Activated naive CD8-positive, alpha-beta T cell treated with anti-CD3 and anti-CD28 coated beads, Interleukin-2, amount 10 ng/mL, durations not matched to agents 7 days and 5 days (primary cell): ENCODE measurements at places on chromosomes 6 and 20. TPM values are rescaled to one million over a fixed set of nuclear protein-coding genes. Genes with fewer than 3 reads are reported as not detected.

GRCh38 chr6:22399693-22400092 is 102.9 kb upstream of the PRL start:
- no peaks in the 10 kb centered on the region for H3K36me3 ChIP-seq
- H3K27ac ChIP-seq = no peak overlapping the region
- DNase-seq = no peak
- no peaks in the 10 kb centered on the region for H3K27me3 ChIP-seq
- H3K4me3 ChIP-seq = no peak overlapping the region
- no peaks in the 10 kb centered on the region for H3K4me1 ChIP-seq

DNA sequence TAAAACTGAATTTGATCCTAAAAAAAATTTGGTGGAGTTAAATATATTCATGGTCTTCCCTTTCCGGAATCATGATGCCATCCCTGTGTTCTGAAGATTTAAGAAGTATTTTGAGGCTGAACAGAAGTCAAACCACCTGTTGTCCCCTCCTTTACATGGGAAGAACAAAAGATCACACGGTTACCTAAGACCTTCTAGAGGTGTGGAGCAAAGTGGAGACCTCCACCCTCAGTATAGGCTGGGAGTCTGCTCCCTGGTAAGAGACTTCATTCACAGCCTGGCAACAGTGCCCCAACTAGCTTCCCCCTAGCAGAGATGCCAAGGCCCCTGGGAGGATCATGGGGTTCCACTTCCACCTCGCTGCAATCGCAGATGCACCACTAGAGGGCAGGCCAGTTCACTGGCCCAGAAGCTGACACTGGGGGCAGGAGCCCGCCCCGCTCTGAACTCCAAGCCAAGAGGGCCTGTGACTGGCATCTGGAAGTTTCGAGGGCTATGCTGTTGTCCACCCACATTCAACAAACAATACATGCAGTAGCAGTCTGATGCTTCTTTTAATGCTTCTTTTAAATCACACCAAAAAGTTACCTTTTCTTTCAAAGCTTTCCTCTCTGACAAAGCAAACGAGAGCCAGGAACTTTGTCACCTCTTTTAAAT is 19.5 kb upstream of the UBE2J1 start:
- H3K36me3 ChIP-seq = no peaks in the 10 kb centered on the region
- DNase-seq = peak; percentile 85
- peaks cover 12% of the 10 kb centered on the region for H3K27me3 ChIP-seq

- H3K4me1 ChIP-seq = peaks cover 1% of the 10 kb centered on the region
- no peak for DNase-seq
- H3K4me3 ChIP-seq = no peak overlapping the region
- H3K27ac ChIP-seq = no peak overlapping the region
- H3K36me3 ChIP-seq = no peaks in the 10 kb centered on the region
- no peaks in the 10 kb centered on the region for H3K27me3 ChIP-seq
Observed at GRCh38 chr6:9984607-9985006, 430.3 kb downstream of the TFAP2A start.

- H3K27me3 ChIP-seq = peaks cover 2% of the 10 kb centered on the region
- no peaks in the 10 kb centered on the region for H3K36me3 ChIP-seq
- no peak overlapping the region for H3K27ac ChIP-seq
- no peak for DNase-seq
- H3K4me3 ChIP-seq = no peak overlapping the region
Observed at GRCh38 chr6:140921366-140922226, 1211.1 kb upstream of the GJE1 start.

DNA sequence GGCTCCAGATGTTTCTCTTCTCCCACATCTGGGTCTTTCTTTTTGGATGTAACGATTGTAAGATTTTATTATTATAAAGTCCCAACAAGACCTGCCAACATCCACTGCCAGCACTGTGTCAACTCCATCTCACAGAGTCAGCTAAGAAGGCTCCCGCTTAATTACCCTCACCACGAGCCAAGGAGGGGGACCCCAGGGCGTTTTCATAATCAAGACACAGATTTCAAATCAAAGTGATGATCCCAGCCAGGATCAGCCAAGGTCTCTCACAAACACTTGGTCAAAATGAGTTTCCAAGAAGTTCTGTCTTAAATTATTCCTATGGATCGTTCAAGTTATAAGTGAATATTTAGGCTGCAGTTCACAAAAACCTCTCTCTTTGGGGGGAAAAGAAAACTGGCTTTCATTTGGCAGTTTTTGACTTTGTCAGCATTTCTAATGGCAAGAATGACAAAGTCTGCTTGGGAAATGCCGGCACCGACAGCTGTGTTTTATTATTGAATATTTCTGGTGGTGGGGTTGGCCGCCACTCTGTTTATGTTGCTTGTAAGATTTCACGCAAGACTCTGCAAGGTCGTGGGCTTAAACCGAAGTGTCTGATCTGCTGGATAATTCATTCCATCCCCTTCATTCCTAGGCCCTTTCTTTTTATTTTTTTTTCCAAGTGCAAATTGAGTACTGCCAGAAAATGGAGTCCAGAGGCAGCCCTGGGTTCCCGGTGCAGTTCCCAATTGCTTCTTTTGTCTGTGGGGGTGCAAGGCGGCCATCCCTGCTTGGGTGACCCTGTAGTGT is 170.2 kb upstream of the PMEPA1 start:
- DNase-seq = no peak
- H3K4me3 ChIP-seq = no peak overlapping the region
- H3K27me3 ChIP-seq = peaks cover 3% of the 10 kb centered on the region
- no peaks in the 10 kb centered on the region for H3K4me1 ChIP-seq

DNA sequence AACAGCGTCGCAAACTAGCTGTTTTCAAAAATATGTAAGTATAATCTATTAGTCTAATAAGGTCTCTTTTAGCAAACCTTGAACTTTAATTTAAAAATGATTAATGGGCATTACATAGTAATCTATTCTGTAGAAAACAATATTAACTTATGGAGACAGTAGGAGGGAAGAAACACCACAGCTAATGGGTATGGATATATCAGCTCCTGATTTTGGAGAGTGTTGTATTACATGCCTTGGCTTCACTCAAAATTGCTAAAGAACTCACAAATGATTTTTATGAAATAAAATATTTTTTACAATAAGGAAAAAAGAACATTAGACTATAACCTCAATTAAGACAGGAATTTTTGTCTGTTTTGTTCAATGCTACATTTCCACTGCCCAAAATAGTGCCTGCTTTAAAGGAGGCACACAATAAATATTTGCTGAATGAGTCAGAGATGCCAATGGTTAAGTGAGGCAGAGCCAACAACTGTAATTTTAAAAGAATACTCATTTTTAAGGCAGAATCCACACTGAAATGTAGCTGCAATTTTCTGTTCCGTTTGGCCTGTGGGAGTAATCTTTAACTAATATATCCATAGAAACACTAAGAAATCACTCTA is 15.7 kb downstream of the ATG5 start:
- no peak for DNase-seq
- H3K4me3 ChIP-seq = no peak overlapping the region
- H3K27me3 ChIP-seq = no peaks in the 10 kb centered on the region
- no peak overlapping the region for H3K27ac ChIP-seq

DNA sequence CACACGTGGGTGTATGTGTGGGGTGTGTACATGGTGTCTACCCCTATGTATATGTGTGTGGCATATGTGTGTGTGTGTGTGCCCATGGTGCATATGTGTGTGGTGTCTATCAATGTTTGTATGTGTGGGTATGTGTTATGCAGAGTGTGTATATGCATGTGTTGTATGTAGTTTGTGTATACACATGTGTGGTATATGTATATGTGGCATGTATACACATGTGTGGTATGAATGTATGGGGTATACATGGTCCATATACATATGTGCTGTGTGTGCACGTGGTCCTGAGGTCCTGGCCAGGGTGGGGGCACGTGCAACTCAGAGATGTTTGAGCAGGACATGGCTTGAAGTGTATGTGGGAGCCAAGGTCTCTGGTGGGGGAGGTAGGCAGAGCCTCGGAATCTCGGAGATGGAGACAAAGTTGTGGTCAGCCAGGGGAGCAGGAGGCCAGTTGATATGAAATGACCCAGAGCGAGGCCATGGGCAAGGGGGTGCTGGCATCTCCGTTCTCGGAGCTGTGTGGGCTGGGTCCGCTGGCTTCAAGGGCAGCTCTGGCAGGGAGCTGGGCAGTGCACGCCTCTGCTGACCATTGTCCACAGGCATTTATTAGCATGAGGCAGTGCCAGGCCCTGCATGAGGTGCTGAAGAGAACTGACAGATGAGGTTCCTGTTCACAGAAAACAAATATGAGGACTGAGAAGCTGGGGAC is 276.2 kb upstream of the CHD6 start:
- H3K4me1 ChIP-seq = no peaks in the 10 kb centered on the region
- H3K27ac ChIP-seq = no peak overlapping the region
- H3K36me3 ChIP-seq = no peaks in the 10 kb centered on the region

GRCh38 chr6:21496196-21496595 is 97.4 kb upstream of the SOX4 start:
- DNase-seq = no peak
- peaks cover 4% of the 10 kb centered on the region for H3K27me3 ChIP-seq
- no peak overlapping the region for H3K4me3 ChIP-seq
- no peak overlapping the region for H3K27ac ChIP-seq

DNA sequence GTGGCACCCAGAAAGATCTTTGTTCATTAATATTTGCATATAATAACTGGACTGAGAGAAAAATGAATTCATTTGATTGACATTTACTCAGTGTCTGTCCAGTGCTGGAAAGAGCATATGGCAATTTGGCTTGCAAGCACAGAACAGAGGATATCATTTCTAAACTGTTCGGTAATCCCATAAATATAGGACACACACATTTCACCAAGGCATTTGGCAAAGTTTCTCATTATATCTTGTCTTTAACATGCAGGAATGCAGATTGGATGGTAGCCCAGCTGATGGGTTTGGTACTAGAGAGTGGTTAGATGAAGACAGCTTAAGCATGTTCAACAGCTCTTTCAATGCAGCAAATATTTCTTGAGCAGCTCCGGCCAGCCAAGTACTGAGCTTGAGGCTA is 259.2 kb downstream of the PRKN start:
- no peak overlapping the region for H3K27ac ChIP-seq
- H3K4me1 ChIP-seq = no peaks in the 10 kb centered on the region
- DNase-seq = no peak
- H3K4me3 ChIP-seq = no peak overlapping the region
- H3K27me3 ChIP-seq = no peaks in the 10 kb centered on the region

DNA sequence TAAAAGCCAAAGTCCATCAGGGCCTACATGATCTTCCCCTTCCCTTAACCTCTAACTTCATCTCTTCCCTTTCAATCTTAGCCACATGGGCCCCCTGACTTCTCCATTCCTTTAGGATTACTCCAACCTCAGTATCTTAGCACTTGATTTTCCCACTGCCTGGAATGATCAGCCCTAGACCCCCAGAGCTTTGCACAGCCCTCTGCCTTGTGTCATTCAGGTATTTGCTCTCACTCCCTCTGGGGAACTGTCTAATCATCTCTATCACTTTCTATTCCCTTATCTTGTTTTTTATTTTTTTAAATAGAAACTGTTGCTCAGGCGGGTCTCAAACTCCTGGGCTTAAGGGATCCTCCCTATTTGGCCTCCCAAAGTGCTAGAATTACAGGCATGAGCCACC is 13.3 kb upstream of the ZNFX1 start:
- peaks cover 80% of the 10 kb centered on the region for H3K36me3 ChIP-seq
- H3K27ac ChIP-seq = peak overlapping the region; percentile 56
- no peak for DNase-seq
- H3K4me1 ChIP-seq = peaks cover 16% of the 10 kb centered on the region
- H3K27me3 ChIP-seq = no peaks in the 10 kb centered on the region

GRCh38 chr6:33944686-33945411 is 141.0 kb upstream of the MLN start:
- H3K4me1 ChIP-seq = no peaks in the 10 kb centered on the region
- peaks cover 22% of the 10 kb centered on the region for H3K27me3 ChIP-seq
- DNase-seq = no peak
- no peak overlapping the region for H3K27ac ChIP-seq
- H3K4me3 ChIP-seq = no peak overlapping the region
- no peaks in the 10 kb centered on the region for H3K36me3 ChIP-seq

GRCh38 chr6:56021943-56022342 is 146.6 kb upstream of the BMP5 start:
- H3K27ac ChIP-seq = no peak overlapping the region
- H3K36me3 ChIP-seq = no peaks in the 10 kb centered on the region
- DNase-seq = no peak

The PSMG4 gene
- total RNA-seq = 26.8 TPM

The TP53TG5 gene
- not detected for total RNA-seq

The CRIP3 gene
- 0.62 TPM for total RNA-seq

The HCK gene
- 0.61 TPM for total RNA-seq

The TPX2 gene
- total RNA-seq = 111 TPM

The C6orf15 gene
- not detected for total RNA-seq

The SMLR1 gene
- total RNA-seq = not detected
